AG09309 (cell line): ENCODE measurements at places on chromosomes 7 and 10.

DNA sequence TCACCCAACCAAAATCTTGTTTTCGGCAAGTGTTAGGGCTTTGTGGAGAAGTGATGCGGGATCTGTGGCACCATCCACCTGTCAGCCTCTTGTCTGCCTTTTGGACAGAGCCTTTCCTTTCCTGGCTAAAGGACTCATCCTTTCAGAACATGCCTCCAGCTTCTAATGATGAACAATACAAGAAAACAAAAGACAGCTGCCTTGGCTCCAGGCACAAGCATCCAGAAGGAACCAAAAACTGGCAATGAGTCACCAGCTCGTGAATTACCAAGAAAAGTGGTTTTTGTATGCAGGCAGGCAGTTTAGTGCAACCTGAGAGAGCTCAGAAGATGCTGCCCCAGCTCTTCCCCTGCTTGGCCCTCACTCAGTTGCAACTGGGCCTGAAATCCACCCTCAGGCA lies 84.6 kb upstream of the NAMPT start:
- peak; percentile 56 for DNase-seq

DNA sequence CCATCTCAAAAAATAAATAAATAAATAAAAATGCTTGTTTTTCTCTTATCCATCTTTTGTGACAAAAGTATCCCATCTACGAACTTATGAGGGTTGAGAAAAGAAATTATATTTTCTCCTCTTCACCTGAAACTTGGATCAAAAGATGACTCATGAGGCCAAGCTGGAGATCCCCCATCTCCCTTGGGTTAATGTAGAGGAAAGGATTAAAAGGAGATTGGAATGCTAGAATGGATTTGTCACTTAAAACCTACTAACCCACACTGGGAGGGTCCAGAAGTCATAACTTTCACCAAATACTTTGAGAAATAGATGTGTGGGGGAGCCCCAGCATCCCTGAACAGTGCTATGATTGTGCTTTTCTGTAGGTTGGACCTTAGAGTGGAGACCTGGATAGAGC lies 46.3 kb upstream of the PIK3CG start:
- DNase-seq: no peak

DNA sequence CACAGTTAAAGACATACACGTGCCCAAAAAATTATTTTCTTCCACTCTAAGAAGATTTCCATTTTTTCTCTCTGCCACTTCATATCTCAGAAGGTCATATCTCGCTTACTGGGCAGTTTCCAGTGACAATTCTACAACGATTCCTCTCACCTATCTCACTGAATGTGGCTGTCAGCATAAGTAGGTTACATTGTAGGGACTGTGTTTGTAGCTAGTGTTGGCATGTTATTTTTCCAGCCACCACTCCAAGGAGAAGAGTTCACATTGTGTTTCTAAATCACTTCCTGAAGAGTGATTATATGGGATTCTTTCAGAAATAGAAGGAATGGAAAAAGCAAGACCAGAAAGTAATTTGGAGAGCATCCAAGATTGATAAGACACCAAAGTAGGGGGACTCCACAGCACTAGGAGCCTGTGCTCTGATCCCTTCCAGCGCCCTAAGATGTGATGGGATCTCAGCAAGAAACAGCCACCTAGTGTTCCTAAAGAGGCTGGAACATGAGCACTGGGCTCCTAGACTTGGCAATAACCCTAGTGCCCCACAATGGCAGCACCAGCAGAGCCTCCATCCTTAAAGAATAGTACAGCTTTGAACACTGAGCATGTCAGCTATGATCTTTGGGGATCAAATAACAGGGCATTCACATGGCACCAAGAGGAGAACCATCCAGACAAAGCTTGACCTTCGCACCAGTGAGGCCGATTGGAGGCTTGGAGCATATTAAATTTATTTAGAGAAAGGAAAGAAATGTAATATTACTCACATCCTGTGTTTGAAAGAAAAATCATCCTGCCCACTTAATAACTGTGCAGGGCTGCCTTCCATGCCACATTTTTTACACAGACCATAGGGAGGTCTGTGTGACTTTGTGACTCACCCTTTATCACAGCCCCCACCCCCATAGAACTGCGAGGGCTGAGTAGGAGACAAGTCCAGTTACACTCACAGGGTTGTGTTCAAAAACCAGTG lies 51.8 kb downstream of the CAV1 start:
- peak; percentile 87 for DNase-seq

- DNase-seq: no peak
These were observed 217.7 kb upstream of the FZD1 start for GRCh38 chr7:91046322-91047089.

GRCh38 chr10:52967806-52968795 lies 195.5 kb upstream of the MBL2 start:
- no peak for DNase-seq

GRCh38 chr10:126252884-126253610 lies 135.2 kb downstream of the ADAM12 start:
- DNase-seq: peak; percentile 99

DNA sequence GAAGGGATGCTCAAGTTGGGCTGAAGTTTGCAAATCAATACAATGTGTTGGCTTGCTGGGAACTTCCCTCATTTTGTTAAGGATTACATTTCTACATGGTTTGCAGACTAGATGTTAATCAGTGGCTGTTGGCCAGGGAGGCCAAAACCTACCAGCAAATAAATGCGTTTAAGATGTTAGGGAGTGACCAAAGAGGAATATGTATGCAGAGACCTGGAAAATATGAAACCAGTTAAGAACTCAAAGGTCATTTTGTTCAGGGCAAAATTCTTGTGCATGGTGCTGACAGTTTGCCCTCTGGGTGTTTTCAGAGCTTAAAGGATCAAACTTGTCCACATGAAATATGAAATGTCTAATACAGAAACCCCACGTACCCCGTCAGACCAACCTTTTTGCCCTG lies 30.3 kb downstream of the GATA3 start:
- no peak for DNase-seq

DNA sequence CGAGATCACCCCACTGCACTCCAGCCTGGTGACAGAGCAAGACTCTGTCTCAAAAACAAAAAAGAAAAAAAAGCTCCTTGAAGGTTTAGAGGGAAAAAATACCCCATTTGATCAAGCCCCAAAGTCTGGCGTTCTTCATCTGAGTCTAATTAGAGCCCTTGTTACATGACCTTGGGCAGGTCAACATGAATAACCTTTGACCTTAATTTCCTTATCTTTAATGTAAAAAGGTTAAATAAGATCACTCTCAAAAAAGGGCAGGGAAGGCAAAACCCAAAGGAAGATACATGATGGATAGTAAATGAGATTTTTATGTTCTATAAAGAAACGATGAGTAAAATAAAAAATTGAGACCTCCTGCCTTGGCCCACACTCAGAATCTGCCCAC lies 40.3 kb downstream of the SLC37A3 start:
- DNase-seq: no peak

- DNase-seq: no peak
These were observed 307.1 kb downstream of the SEMA3D start for GRCh38 chr7:84879570-84880325.

- no peak for DNase-seq
These were observed 62.2 kb downstream of the XPNPEP1 start for GRCh38 chr10:109861081-109861480.

DNA sequence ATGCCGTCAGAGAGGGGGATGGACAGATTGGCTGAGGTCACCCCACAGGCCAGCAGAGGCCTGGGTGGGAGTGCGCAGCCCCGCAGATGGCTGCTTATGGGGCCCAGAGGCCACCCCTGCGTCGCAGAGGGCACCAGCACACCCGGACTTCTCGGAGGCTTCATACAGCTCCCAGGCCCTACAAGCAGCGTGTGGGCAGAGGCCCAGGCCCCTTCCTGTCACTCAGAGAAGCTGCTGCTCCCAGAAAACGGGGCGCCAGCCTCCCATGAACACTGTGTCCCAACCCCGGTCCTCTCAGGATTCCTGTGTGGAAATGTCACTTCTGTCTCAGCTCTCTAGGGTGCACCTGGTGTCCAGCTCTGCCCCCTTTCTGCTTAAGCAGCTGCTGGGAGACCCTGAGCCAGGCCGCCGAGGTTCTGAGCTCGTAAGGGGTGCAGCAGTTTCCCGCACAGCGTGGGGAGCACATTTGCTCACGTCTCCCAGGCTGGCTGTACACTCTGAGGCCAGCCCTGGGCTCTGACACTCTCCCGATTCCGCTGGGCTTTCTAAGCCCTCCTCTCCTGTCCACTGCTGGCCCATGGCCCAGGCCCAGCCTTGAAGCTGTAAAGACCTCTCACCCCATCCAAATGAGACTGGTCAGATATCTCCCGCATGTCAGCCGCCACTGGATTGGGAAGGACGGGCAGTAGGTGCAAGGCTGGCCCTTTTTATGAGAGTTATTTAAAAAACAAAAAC lies 6.8 kb downstream of the GPR146 start:
- no peak for DNase-seq

DNA sequence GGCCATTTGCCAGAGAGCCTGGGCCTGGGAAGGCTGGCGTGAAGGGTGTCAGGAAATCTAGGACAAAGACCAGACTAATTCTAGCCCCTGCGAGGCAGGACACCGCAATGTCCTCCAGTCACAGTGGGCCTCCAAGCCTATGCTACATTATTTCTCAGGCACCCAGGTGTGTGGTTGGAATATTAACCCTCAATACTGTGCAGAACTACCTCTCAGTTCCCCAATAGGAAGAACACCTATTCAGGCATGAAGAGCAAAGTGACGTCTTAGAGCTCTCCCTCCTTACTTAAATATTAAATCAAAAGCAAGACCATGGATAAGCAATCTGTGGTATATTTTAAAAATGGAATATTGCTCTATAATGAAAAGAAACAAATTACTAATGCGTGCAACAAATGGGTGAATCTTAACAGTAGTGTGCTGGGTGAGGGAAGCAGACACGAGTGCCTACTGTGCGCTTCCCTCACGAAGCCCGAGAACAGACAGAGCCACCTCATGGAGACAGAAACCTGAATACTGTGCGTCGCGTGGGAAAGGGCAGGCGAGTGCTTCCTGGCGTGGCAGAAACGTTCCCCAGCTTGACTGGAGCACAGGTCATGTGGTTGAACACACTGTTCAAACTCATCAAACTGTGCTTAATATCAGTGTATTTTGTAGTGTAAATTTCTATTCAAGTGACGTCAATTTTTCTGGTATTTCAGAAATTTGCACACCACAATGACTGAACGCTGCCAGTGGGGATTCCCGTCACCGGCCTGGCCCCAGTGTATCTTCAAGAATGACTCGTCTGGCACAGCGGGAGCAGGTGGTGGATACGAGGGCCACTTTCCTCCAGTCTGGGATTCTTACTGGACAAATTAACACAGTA lies 15.5 kb upstream of the PTPRN2 start:
- no peak for DNase-seq

GRCh38 chr7:30968747-30969603 lies 5.2 kb downstream of the GHRHR start:
- DNase-seq: no peak

DNA sequence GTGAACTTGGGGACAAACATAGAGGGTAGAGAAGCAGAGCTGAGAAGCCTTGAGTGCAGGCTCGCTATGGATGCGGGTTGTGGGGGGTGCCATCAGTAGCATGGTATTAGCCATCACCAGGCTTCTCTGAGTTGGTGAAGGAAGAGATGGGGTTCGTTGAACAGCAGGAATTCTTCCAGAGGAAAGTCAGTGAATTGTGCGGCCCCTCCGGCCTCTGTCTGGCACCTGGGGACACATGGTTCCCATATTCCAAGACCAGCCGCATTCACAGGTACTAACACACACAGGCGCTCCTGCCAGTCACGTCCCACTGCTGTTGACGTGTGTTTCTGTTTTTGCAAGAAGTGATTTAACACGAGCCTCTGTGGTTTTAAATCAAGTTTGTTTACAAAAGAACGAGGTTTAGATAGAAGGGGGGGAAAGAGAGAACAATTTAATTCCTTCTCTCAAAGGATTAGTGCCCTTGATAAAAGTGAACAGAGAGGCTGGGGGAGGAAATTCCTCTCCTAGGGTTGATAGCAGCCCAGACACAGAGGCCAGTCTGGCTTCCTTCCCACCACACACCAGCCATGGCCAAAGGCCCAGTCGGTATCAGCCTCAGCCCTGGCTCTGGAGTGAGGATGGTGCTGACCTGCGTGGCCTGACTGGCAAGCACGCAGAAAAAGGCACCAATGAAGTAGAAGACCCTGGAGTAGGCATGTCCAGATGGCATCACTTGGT lies 252.6 kb upstream of the IGFBP3 start:
- no peak for DNase-seq

DNA sequence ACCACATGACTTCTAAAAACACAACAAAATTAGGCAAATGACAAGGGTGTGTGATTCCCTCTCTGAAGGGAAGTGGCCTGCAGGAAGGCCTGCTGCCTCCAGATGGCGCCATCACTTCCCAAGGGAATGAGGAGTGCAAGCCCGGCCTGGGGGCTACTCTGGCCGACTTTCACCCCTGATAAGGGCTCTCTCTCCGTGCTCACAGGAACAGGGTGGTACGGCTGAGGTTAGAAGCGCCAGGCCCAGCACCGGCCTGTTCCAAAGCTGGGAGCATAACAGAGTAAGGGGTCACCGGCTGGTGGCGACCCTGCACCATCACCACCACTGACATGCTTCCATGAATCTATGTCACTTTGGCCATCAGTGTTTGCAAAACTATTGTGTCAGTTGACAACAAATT lies 13.1 kb downstream of the RBP3 start:
- no peak for DNase-seq

DNA sequence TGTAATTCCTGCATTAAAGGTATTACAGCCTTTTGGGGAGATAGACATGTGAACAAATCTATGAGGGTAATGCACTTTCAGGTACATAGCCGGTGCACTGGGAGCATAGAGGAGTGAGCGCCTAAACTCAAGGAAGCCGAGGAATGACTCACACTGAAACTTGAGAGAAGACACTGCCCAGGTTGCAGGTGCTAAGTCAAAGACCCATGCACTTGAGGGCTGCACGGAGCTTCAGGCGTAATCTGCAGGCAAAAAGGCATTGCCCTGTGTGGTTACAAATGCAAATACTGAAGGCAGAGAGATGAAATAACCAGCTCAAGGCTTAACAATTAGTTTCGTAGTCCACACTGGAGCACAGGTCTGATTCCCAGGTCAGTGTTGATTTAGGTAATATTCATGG lies 51.0 kb upstream of the OSBPL3 start:
- no peak for DNase-seq

DNA sequence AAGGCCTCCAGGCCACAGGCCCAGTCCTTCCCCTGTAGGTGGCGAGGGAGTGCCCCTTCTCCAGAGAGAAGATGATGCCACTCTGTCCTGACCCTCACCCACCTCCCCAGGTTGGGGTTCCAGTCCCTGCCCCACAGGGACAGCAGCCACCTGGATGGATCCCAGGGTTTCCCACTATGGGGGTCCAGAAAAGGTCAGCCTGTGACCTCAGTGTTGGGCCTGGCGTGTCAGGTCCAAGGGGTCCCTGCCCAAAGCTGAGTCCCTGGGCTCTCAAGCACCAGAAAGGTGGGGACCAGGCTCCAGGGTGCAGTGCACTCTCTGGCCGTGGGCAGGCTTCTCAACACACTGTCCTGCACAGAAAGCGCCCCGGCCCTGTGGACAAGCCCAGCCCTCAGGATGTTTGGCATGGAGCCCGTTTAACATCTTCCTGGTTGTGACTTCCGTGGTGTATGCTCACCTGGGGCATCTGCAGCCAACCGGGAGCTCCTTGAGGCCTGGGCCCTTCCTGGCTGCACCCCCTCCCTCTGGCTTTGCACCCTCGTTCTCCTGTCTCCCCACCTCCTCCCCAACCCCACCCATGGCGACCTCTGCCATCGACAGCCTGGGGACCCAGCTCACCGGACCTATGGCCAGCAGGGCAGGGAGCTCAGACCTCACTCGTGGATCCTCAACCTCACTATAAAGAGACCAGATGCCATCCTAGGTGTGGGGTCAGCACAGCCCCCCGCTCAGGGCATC lies 58.3 kb upstream of the PPP2R2D start:
- no peak for DNase-seq

- no peak for DNase-seq
These were observed 32.3 kb downstream of the AHCYL2 start for GRCh38 chr7:129257168-129257567.
